ENCODE measurements at places on chromosomes 1 and 21.

DNA sequence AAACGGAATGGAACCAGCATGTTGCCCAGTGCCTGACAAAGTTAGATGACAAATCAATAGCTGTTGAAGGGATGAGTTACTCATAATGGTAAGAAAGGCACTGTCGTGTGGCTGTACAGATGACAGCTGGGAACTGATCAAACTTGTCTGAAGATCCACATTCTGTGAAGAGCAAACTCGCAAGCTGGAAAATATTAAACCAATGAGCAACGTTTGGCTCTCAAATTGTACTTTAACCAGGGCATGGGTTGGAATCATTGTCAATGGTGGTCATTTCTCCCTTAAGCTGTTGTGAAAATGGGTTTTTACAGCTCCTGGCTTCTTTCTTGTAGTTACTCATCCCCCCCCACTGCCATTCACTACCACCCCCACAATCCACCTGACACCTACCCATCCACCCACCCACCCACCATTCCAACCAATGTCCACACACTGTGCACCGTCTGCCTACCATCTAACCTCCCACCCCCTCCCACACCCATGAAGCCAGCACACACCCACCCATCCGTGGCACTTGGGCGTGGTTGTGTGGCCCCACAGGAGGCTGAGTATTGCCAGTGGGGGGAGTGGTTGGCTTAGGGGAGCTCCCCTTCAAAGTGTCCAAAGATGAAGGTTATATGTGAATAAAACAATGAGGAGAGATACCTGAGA, 46.7 kb downstream of the CLDN14 start:
- DNase-seq, result no peak

DNA sequence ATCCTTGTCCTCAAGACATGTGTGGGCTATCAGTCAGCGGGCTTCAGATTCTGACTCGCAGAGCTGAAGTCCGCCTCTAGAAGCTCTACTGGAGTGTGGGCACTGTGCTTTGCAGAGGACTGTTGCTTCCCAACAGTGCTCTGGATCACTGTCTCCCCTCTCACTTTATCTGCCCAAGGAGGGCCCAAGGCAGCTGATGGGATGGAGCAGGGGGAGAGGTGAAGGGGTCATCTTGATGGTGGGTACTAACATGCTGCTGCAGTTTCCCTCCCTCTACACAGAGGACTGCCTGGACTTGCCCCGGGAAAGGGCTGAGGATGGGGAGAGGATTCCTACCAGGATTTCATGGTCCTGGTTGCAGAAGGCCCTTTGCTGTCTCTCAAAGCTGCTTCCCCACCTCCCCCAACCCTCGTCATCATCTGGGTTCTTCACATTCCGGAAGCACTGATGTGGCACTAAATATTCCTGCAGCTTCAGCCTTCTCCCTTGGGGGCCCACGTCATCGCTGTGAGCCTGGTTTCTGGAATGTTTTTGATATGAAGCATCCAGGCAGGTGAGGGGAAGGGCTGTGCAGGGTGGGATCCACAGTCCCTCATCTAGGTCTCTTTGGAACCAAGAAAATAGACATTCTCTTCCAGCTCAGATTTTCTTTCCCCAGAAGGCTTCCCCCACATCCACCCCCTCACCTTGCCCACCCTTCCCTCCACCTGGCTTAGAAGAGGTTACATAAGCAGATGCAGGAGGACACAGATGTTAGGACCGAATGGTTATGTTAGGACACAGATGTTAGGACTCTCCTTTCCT, 23.2 kb downstream of the NUAK2 start:
- DNase-seq, result peak; percentile 99

GRCh38 chr1:203628201-203629015, 1.8 kb downstream of the ATP2B4 start:
- DNase-seq, result peak; percentile 56

DNA sequence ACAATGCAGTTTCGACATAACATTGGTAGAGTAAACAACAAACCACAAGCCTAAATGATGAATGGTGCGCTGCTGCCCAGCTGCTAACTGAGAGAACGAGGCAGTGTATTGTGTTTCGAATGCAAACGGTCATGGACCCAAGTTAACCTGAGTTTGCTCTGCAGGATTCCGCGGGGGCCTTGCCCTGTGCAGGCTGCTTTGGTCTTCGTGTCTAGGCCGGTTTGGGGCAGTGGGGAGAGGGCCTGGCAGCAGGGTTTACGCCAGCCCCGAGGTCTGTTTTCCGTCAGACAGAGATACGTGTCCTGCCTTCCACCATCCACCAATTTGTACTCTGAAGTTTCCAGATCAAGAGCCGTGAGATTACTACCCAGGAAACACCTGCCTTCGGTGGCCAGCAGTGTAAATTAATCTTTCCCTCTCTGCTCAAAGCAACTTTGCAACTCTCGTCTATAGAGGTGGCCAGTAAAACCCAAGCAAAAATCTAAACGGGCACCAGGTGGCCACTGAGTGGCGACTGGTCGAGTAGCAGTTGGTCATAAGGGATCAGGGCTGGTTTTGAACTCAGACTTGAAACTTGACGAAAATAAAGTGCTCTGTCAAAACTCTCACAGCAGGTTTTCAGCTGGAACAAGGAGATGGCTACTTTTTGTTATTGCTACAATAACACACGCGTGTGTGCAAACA, 6.3 kb upstream of the PRDM15 start:
- DNase-seq, result peak; percentile 53

- DNase-seq, result no peak
Observed at GRCh38 chr1:10625076-10625475, 150.3 kb downstream of the PEX14 start.

DNA sequence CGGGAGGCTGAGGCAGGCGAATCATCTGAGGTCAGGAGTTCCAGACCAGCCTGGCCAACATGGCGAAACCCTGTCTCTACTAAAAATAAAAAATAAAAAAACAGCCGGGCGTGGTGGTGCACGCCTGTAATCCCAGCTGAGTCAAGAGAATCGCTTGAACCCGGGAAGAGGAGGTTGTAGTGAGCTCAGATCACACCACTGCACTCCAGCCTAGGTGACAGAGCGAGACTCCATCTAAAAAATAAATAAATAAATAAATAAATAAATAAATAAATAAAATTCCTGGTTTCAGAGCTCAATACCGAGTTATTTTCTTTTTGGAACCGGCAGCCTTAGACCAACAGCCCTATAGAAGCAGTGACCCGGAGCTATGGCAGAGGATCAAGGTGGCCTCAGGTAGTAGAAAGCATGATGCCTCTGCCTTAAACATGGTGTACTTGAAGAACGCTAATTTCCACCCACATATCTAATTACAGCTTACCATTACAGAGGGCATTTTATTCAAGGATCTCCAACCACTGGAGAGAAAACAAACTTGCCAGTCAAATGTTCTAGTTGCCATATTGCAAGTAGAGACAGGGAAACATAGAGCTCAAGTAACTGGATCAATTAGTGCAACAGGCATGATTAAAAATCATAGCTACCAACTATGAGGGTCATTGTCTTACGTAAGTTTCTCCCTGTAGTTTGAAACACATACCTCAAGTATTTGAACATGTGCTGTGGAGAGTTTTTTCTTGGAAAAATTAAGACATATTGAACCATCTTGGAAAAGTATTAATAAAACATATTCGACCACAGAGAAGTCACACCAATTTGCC, 2.0 kb upstream of the ENAH start:
- no peak for DNase-seq

DNA sequence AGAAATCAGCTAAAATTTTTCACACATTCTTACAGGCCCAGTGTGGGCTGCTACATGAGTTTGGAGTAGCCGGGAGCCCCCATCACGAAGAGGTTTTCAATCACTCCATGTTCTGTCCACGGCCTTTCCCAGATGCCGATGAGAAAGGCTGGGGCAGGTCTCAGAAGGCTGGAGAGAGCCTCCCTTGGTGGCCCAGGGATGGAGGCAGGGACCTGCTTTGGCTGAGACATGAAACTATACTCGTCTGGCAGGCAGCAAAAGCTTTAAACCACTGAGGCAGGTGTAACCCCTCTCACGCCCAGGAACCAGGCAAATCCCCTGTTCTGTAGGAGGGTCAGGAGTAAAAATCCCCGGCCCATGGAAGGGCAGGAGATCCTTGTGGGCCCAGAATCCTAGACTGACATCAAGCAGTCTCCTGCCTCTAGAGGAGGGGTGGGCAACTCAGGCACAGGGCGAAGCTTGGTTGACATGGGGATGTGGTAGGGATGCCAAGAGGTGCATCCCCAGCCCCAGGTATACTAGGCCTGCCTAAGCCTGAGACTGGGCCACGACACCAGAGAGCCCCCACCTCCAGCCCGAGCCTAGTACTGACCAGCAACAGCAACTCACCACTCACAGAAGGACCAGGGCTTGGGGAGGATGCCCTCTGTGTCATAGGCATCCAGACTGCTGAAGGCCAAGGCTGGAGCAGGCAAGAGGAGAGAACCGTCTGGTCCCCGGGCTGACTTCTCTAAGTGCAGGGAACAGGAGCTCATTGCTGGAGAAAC, 9.1 kb downstream of the MMEL1 start:
- DNase-seq, result no peak

GRCh38 chr1:99970713-99971255, 988 bp downstream of the SLC35A3 start:
- DNase-seq, result no peak

- DNase-seq, result no peak
Observed at GRCh38 chr1:7972285-7972684, 10.8 kb downstream of the PARK7 start.

DNA sequence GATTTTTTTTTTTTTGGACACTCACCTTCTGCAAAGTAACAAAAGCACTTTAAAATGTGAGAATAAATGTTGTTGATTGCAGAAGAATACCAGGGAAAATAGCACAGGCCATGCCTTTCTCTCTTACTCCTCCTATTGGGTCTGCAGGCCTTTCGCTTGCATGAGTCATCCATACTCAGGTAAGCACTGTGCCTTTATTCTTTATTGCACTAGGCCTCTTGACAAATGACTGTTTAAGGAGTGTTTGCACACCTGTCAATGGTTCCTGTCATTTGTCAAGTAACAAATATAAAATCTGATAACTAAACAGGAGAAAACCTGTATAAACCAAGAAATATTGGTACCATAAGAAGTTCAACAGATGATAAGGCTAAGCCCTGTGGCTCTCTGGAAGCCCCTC, 106.5 kb downstream of the RGS7 start:
- DNase-seq, result no peak

GRCh38 chr1:116099919-116100318, 11.3 kb upstream of the MAB21L3 start:
- no peak for DNase-seq

- DNase-seq, result no peak
Observed at GRCh38 chr1:53104289-53104913, 38.0 kb downstream of the SLC1A7 start.

GRCh38 chr1:71156590-71156989, 75.8 kb upstream of the ZRANB2 start:
- no peak for DNase-seq

- peak; percentile 15 for DNase-seq
Observed at GRCh38 chr1:21536218-21536617, 27.0 kb downstream of the ALPL start.

- no peak for DNase-seq
Observed at GRCh38 chr21:26118938-26119540, 51.5 kb downstream of the APP start.

- DNase-seq, result no peak
Observed at GRCh38 chr1:185295091-185295490, 22.0 kb downstream of the IVNS1ABP start.

- DNase-seq, result peak; percentile 82
Observed at GRCh38 chr1:208159555-208160258, 84.5 kb downstream of the PLXNA2 start.

DNA sequence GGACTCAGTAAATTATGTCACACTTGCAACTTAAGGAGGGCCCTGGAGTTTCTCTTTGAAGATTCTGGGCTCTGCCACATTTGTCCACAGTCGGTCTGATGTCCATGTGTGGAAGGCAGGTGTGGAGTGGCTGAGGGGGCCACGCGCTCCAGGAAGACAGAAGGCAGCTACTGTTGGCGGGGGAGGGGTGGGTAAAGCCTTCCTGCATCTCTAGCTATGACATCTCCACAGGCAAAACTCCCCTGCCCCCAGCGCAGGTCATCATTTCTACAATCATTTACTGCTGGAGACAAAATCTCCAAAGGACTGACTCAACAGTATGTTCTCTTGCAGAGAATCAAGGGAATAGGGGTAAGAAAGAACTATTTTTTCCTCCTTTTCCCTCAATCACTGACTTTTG, 11.4 kb upstream of the TSPEAR start:
- DNase-seq, result no peak

- DNase-seq, result no peak
Observed at GRCh38 chr1:74266001-74266400, 30.8 kb downstream of the TNNI3K start.

- DNase-seq, result peak; percentile 97
Observed at GRCh38 chr21:32520875-32521735, 64.2 kb downstream of the TCP10L start.

DNA sequence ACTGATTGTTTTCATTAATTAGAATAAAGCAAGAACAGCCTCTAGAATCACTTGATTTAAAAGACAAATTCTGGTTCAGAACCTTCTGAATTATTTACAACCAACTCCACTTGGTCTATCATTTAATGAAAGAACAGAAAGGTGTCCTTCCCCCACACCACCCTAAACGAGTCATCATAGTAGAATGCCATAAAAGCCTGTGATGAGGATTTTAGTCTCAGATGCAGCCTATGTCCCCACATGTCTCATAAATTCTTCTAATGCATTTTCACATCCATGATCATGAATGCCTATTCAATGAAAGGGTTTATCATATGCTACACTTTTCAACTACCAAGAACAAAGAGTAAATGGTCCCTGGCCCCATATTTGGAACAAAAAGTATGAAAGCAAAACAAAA, 508.1 kb downstream of the DPYD start:
- peak; percentile 18 for DNase-seq

DNA sequence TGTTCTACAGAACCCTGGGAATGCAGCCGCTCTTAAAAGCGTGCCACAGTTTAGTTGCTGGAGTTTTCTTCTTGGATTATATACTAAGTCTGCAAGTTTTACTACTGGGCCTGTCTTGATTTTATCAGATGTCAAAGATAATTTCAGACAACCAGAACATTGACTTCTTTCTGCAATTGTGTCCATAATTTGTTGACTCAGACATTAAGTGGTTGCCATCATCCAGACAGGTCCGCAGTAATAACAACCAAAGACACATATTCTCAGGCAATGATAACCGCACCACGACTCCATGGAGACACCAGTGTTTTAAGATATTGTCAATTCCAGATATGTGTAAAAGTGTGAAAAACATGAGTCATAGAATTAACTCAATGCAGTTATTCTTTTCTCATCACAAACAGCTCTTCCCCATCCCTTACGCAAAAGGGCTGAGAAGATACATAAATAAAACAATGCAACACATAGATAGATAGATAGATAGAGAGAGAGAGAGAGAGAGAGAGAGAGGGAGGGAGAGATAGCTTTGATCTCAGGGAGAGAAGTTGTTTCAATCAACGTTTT, 90.4 kb upstream of the FMN2 start:
- DNase-seq, result no peak

GRCh38 chr1:5250336-5250735, 595.9 kb downstream of the AJAP1 start:
- DNase-seq, result no peak

DNA sequence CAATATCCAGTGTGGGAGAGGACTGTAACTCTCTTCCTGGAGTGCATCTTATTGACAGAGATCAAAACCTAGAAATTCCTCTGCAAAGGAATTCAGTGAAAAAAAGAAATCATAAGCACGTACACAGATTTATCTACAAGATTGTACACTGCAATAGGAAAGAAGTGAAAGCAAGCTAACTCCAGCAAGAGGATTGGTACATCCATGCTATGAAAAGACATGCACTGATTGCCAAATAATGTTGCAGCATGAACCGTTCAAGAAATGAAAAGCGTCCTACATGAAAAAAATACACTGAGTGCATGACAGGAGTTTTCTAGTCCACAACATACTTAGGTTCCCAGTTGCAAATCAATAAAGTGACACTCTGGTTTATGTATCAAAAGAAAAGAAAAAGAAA, 1.9 kb upstream of the MGST3 start:
- no peak for DNase-seq

GRCh38 chr1:53557830-53558738, 98.9 kb downstream of the DMRTB1 start:
- DNase-seq, result no peak
